NCI-H2081 treated with DMSO at 0.1 percent for 48 hours (cell line): ENCODE measurements at places on chromosomes 4 and X.

GRCh38 chr4:25320773-25321172, 8.2 kb downstream of the ZCCHC4 start:
- no peak for DNase-seq

DNA sequence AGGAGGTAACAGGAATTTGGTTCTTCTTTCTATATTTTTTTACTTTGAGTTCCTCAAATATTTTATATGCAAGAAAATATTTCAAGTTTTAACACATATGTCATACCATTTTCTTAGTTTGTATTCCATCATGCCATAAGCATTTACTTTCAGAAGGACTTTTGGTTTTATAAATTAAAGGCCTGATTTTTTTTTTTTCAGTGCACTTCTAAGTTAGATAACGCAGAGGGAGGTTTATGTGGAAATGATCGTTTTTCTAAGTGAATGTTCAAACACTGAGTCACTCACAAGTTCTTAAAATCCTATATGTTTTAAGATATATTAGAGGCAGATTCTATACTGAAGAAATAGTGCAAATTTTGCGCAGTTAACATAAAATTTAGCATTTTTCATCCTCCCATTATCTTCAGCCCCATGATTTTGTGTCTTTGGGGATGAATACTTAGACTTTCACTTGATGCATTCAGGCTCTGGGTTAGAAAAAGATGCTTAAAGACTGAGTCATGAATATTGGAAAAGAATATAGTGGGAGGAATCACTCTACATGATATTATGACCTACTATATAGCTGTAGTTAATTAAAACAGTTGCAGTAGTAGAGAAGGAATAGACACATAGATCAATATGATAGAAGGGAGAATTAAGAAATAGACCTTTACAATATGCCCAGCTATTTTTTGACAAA, 54.9 kb downstream of the COL4A5 start:
- no peak for DNase-seq

GRCh38 chr4:83010522-83011318, at the start of gene LIN54:
TSS of gene LIN54 (minus strand) at chr4:83010823. CDS start at chr4:82984844, 25,979 bp downstream.
- DNase-seq = no peak

GRCh38 chr4:168633064-168633463, 136.2 kb downstream of the PALLD start:
- DNase-seq = no peak

DNA sequence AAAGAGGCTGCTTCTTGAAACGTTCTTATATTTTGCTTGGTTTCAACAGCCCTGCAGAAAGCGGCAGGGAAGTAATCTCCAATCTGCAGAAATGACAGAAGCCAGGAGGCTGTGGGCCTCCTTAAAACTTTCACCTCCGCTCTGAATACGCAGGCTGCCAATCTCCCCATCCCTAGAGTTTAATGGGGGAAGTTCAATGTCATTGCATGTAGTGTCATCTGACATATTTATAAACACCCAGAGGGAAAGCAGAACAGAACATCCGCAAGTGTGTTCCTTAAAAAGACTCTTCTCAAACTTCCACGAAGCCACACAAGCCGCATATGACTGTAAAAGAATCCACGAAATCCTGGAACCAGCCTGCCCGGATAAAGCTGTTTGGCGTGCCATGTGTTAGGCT, 148.8 kb upstream of the TBL1X start:
- DNase-seq = no peak

DNA sequence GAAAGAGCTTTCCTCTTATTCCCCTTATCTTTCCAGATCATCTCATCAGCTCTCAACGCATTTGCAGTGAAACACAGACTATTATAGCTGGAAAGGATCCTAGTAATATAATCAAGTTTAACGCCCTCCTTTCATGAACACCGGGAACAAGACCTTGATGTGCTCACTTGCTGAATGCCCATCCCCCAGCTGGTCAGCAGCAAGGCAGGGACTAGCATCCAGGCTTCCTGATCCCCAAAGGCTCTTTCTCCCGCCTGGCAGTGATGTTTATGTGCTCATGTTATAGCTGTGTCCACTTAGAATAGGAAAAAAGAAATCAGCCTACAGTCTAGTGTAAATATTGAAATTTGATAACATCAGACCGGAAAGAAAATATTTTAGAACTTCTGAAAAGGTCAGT, 24.6 kb downstream of the GPC4 start:
- DNase-seq = no peak

DNA sequence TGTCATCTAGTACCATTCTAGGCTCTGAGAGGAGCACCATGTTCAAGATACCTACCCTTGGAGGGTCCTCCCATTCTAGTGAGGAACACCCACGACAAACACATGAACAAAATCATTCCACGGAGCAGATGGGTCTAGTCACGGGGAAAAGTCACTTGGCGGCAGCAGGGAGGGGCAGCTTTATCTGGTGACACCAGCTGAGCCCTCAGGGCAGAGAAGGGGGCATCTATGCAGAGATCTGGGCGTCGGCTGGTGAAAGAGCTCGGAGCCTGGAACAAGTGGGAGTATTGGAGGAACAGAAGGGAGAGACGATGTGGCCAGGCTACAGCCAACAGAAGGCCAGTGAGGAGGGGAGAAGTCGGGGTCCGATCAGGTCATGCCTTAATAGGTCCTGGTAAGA, 11.9 kb upstream of the PDHA1 start:
- DNase-seq = no peak

- DNase-seq = no peak
Measured at GRCh38 chr4:8312976-8313375, 43.4 kb downstream of the HTRA3 start.

DNA sequence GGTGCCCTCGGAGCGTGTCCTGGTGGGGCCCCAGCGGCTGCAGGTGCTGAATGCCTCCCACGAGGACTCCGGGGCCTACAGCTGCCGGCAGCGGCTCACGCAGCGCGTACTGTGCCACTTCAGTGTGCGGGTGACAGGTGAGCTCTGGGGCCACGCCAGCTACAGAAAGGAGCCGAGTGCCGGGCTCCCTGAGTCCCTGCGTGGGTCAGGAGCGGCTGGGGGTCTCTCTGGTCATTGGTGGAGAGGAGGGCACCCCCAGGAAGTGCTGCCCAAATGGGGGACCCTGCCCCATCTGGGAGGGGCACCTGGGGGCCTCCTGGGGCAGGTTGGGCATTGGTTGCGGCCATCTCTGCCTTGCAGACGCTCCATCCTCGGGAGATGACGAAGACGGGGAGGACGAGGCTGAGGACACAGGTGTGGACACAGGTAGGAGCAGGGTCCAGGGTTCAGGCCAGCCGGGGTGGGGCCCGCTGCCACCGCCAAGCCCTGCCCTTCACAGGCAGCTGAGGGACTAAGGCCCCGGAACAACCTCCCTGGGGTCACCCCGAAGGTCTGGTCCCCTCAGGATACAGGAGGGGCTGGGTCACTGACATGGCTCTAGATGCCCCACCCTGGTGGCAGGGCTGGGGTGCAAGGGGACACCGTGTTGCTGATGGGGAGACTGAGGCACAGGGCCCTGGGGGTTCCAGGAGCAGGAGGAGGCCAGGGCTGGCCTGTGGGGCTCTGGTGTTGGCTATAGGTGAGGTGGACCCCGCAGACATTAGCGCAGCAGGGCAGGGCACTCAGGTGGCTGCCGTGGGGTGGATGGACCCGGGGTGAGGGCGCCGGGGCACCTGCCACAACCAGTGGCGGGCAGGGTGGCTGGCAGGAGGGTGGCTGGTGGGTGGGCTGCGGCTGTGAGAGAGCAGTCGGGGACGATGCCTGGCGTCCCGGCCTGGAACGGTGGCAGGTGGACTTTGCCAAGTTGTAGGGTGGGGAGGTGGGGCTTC, 6.6 kb downstream of the FGFR3 start:
- no peak for DNase-seq

GRCh38 chr4:16897991-16898827, at the start of gene LDB2:
TSS of gene LDB2 (minus strand) at chr4:16898645.
- no peak for DNase-seq

GRCh38 chrX:102708900-102709299, 3.3 kb upstream of the GPRASP2 start:
- no peak for DNase-seq

DNA sequence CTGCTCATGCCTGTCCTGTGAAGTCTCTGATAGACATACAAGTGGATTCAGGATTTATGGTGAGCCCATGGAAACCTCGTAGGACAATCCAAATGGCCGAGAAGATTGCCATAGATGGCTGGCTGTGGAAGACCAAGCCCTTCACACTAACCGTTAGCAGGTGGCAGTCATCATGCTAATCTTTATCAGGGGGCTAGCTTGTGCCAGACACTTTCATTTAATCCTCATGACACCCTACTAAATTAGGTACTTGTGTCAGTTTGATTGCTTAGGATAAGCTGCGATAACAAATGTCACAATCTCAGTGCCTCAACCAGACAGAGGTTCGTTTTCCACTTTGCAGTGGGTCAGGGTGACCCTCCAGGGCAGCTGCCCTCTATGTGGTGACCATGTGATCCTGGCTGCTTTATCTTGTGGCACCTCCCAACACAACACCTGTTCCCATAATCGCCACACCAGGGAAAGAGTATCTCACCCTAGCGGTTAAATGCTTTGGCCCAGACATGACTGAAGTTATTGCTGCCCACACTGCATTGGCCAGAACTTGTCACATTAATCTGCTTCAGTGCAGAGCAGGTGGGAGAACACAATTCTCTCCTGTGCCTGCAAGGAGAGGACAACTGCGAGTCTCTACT, 60.8 kb downstream of the REPS2 start:
- no peak for DNase-seq

DNA sequence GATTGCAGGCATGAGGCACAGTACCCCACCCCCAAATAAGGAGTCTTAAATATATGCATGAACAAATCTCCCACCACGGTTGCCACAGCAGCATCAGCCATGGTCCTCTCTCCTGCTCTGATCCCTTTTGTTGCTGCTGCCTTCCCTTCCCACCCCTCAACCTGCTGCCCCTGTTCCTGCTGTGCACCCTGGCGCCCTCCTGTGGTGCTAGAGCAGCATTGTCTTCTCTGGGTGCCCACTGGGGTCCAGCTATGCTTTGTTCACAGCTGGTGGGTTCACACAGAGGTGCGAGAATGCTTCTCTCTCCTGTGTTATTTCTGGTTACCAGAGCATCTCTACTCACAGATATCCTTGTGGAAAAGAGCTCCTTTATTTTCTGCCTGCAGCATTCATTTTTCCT, 116.2 kb downstream of the GATB start:
- no peak for DNase-seq

GRCh38 chrX:45379236-45379635, 178.6 kb upstream of the DIPK2B start:
- no peak for DNase-seq

GRCh38 chr4:42018451-42018850, 28.1 kb downstream of the SLC30A9 start:
- no peak for DNase-seq

DNA sequence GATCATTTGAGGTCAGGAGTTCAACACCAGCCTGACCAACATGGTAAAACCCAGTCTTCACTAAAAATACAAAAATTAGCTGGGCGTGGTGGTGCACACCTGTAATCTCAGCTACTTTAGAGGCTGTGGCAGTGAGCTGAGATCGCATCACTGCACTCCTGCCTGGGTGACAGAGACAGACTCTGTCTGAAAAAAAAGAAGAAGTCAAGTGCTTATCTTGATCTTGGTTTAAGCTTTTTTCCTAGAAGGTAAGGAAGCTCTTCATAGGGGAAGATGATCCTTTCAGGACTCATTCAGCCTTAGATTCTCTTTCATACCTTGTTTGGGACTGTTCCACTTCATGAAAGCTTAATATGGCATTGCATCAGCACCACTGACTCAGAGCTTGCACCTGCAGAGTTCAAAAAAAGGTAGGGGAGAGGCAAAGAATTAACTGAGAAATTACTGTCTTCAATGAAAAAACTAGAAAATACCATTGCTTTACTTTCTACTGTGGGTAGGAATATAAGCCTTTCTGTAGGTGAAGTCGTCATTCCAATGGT, 70.8 kb upstream of the EPGN start:
- DNase-seq = no peak

GRCh38 chr4:133320576-133321170, 171.6 kb downstream of the PCDH10 start:
- DNase-seq = peak; percentile 22

GRCh38 chr4:107255596-107255995, 219.5 kb upstream of the DKK2 start:
- DNase-seq = no peak

GRCh38 chr4:142815834-142816233, 30.3 kb downstream of the INPP4B start:
- DNase-seq = no peak

GRCh38 chrX:78513971-78514738, 145.0 kb downstream of the RTL3 start:
- no peak for DNase-seq

GRCh38 chr4:94357624-94358023, 15.0 kb upstream of the HPGDS start:
- DNase-seq = no peak

GRCh38 chrX:133413218-133413925, 1.9 kb downstream of the GPC4 start:
- DNase-seq = no peak

DNA sequence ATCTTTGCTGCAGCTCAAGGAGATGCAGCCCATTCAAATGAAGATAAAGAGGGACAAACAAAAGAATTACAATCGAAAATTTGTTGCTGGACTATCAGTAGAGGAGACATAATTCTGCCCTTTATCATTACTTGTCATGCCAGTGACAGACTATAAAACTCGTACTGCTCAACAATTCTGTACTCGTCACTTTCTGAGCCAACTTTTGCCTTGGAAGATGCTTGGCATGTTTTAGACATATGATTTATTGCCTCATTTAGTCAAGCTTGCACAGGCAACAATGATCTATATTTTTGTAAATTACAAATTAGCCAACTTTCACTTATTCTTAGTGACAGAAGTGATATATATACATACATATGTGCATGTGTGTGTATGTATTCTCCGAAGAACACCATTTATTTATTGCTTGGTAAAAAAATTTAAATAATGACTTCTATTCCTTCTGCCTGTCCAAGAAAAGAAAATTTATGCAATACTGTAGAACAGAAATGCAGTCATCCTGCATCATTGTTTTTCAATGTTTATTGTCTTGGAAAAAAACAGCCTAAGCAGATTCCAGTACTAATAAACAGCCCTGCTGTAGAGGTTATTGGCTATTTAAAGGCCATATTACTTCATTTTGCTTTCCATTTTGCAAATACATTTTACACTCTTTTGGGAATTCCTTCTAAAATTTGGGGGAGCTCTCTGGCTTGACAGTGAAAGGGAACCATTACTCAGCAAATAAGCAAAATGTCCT, 374.9 kb upstream of the GALNT7 start:
- no peak for DNase-seq

- DNase-seq = no peak
Measured at GRCh38 chr4:183988874-183989273, 83.8 kb downstream of the STOX2 start.

- no peak for DNase-seq
Measured at GRCh38 chr4:142282870-142283431, 563.1 kb downstream of the INPP4B start.

- DNase-seq = no peak
Measured at GRCh38 chr4:1104647-1105046, 8.7 kb downstream of the RNF212 start.
